GDM1 (cell line): ENCODE measurements at places on chromosomes 13 and 19.

DNA sequence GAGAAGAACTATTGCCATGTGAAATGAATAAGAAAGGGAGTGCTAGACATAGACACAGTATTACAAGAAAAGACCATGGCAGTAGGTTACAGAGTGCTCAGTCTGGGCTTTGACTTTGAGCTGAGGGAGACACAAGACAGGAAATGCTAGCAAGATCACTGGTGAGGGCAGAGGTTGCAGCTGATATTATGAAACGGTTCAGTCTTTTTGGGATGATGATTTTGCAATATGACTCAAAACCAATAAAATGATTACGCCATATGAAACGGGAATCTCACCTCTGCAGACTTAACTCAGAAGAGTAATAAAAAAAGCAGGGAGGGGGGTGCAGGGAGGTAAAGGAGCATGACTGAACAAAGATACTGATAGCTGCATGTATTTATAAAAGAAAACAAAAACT is 123.1 kb downstream of the RBM26 start:
- no peak for DNase-seq

DNA sequence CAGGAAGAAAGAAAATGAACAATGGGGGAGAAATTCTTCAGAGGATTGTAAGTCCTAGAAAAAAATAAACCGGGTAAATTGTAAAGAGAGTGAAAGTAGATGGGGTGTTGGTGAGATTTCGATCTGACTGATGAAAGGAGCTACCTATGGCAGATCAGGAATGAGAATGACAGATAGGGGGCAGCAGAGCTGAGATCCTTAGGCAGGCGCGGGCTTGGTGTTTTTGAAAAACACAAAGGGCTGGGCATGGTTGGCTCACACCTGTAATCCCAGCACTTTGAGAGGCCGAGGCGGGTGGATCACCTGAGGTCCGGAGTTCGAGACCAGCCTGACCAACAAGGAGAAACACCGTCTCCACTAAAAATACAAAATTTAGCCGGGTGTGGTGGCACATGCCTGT is 1468.6 kb upstream of the SLC10A2 start:
- DNase-seq: no peak

DNA sequence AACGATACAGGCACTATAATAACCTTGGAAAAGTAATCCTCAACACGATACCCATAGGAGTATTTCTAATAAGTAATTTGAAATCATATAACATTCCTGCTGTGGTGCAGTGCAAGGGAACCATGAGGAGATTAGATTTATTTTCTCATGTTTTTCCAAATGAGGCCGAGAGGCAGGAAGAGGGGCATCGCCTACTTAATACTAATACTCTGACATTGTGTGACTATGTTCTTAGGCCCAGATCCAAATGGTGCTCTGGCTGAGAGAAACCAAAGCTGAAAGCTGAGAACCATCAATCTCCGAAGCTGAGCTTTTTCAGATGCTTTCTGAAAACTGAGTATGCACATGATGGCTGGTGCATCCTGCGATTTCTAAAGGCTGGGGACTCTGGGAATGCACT is 248.0 kb upstream of the MAB21L1 start:
- no peak for DNase-seq

GRCh38 chr13:59038824-59039223 is 1124.9 kb downstream of the DIAPH3 start:
- DNase-seq: no peak

GRCh38 chr13:32135655-32136054 is 104.1 kb downstream of the FRY start:
- DNase-seq: no peak

DNA sequence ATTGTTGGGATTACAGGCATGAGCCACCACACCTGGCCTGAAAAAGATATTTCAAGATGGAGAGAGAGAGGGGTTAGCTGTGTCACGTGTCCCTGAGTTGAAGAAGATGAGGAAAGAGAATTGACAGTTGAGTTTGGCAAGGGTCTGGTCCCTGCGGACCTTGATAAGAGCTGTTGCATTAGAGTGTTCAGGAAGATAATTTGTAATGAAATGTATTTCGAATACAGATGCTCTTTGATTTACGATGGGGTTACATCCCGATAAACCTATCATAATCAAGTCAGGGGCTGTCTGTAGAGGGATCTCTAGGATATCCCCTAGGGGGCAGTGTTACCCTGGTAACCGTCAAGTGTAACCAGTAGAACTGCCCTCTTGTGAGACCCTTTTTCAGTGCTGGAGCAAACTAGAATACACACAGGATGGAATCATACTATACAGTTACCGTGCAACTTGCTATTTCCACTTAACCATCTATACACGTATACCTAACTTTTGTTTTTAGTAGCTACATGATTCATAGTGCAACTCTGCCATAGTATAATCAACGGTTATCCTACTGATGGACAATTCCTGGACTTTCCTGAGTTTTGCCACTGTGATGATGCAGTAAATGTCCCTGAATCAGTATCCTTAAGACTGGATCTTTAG is 1.5 kb upstream of the ELOF1 start:
- DNase-seq: peak; percentile 62

DNA sequence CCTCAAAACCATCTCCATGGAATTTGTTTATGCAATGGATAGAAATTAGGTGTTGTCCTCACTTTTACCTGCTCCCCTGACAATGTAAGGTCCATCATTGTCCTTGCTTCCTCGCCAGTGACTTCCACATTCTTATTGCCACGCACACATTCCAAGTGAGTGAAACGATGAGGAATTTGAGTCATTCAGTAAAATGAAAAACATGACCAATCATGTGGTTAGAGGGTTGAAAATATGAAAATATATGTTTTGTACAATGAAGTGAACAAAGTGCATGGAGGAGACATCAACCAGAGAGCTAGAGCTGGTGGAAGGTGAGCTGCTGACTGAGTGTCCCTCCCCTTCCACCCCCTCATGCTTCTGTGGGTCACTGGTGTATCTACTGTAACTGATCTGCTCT is 91.7 kb downstream of the ATP8A2 start:
- no peak for DNase-seq

GRCh38 chr19:14497228-14497921 is 1.4 kb upstream of the GIPC1 start:
- no peak for DNase-seq

DNA sequence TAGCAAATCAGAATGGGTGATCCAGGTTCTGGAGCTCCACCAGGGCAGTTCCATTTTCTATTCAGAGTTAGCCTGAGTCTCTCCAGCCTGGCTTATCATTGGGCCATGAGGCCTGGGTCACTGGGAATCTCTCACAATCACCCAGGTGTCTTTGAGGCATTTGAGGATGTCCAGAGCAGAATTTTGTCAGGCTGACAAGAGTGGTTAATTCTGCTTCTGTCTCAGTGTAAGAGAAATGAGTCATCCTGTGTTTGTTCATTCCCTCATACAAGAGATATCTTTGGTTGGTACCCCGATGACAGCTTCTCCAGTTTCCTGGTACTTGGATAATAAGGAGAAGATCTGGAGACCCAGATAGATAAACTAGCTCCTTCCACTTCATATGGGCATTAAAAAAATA is 10.4 kb downstream of the ZNF93 start:
- no peak for DNase-seq

DNA sequence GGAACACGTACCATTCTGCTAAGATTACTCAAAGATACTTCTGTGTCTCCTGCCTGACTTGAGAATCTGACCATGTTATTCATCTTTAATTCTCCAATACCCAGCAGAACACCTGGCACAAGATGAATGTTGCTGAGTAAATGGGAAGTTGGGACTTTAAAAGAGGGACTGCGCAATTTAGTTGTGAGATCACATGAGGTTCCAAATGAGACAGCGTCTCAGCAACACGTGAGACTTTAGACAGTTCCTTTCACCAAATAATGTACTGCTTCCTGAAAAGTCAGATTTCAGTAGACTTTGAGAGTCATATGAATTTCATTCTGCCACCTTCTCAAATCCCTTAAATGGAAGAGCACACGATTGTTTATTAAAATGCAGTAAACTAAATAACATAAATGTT is 36.7 kb downstream of the DOCK9 start:
- no peak for DNase-seq

DNA sequence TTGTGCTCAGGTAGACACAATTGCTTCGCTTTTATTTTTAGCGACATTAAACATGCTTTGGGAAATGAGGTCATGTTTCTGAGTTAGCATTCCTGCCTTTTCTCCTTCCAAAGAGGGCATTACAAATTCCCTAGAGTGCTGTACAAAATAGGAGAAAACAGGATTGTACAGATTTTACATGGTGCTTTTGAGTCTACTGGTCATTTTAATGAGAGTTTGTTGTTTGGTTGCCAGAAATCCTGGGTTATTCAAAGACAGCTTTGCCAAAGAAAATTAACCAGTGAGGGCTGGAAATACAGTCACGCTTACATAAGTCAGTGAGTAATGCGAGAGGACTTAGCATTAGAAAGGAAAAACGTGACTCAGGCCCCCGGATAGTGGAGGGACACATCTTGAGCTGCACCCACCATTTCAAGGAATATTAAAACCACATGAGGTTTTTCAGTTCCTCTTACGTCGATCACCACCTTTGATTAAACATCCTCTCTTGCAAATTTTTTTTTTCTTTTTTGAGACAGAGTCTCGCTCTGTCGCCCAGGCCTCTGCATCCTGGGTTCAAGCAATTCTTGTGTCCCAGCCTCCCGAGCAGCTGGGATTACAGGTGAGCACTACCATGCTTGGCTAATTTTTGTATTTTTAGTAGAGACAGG is 55.4 kb downstream of the SACS start:
- DNase-seq: peak; percentile 50

DNA sequence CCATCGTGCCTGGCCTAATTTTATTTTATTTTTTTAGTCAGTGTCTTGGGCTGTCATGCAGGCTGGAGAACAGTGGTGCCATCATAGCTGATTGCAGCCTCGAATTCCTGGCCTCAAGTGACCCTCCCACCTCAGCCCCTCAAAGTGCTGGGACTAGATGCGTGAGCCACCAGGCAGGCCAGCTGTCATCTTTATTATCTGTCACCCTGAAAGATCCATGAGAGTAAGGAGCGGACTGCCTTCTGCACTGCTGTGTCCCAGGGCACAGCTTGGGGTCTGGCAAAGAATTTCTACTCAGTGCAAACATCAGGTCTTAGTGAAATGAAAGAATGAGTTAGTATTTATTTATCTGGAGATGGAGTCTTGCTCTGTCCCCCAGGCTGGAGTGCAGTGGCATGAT is 9.5 kb upstream of the TLE5 start:
- DNase-seq: no peak
